ENCODE measurements at places on chromosomes 2 and 18. TPM values are rescaled to one million over a fixed set of nuclear protein-coding genes. Genes with fewer than 3 reads are reported as not detected.

- DNase-seq, result no peak
These were observed 5.2 kb downstream of the GALR1 start for GRCh38 chr18:77254711-77255405.

- peak; percentile 56 for DNase-seq
These were observed at the start of gene CYP27A1 for GRCh38 chr2:218781691-218782527. Gene CYP27A1, plus strand, starts transcription at chr2:218782147. Its CDS starts 36 bp downstream, at chr2:218782183.

GRCh38 chr18:3148930-3149535 is 70.7 kb downstream of the MYOM1 start:
- DNase-seq, result no peak

DNA sequence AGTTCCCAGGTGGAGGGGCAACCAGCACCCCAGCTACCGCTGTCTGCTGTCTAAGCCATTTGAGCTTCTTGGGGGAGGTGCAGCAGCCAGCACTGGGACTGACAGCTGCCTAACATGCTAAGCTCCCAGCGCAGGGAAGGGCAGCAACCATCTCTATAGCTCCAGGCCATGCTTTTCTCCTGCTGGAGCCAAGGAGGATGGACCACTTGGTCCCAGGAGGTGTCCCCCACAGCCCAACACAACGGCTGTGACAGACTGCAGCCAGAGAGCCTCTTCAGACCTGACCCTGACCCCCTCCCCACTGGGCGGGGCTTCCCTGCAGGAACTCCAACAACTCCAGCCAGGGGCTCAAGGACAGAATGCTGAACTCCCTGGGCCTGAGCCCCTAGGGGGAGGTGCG is 370.6 kb upstream of the REG3G start:
- no peak for DNase-seq

DNA sequence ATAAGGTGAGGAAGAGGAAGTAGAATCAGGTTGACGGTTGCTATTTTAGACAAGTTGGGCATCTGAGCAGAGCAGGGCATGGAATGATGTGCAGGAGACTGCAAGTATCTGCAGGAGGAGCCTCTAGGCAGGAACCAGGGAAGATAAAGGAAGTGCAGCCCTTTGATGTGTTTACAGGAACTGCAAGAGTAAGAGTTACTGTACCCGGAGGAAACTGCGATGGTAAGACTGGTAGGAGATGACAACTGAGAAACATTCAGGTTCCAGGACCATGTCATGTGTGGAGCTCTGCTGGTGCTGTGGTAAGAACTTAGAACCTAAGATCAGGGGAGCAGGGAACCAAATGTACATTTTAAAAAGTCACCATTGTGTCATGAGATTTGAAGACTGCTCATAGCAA is 134.3 kb upstream of the STON1 start:
- no peak for DNase-seq

- no peak for DNase-seq
These were observed 10.0 kb upstream of the CELF4 start for GRCh38 chr18:37575646-37576045.

DNA sequence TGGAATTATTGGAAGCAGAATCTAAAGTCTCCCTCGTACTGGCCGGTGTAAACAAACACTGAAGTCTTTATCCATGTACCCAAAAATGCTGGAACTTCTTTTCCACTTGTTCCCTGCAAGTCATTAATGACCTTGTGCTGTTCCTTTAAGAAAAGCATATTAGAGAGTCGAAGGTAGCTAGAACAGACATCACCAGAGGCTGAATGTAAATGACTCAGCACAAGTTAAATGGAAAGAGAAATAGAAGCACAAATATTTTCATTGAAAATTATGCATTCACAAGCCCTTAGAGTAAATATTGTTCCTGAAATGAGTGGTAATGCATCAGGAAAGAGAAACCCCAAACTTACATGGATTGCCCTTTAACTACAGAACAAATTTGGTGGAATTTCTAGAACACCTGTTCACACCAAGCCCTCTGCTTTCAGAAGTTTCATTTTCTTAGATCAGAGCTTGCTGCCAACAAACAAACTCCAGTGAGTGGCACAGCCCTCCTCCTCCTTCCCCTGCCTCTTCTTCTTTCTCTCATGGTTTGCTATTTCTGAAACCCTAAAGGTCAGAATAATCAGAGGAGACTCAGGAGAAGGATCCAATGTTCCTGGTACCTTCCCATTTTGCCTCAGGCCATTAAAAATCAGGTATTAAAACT is 264.3 kb downstream of the TXNL1 start:
- no peak for DNase-seq

DNA sequence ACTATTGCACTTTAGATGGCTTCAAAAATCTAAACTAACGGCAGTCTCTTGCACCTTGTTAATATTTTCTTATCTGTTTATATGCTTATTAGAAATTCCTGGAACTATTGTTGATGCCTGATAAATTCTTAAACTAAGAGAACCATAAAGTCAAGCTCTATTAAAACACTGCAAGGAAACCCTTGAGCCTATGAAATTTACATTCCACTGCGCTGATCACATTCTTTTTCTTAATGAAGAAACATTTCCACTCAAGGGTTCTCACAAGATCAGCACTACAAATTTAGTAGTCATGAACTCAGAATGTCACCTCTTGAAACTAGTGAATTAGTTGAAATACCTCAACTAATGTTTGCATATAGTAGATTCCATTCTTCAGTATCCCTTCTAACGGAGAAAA is 331.8 kb upstream of the SLC8A1 start:
- no peak for DNase-seq

DNA sequence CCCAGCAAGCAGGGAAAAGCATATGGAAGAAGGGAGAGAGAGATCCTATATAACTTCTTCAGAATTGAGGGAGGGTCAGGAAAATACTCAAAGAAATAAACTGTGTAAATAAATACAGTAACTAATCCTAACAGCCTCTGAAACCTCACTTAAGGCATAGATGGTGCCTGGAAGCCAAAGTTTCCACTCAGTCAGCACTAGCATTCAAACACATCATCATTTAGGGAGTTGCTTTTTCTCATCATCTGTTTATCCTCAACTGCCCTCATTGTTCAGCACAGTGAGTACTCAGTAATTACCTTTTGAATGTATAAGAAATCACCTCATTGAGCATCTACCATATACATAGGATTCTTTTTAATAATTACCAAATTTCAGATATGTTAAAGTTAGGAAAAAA is 262.9 kb downstream of the C1D start:
- no peak for DNase-seq

DNA sequence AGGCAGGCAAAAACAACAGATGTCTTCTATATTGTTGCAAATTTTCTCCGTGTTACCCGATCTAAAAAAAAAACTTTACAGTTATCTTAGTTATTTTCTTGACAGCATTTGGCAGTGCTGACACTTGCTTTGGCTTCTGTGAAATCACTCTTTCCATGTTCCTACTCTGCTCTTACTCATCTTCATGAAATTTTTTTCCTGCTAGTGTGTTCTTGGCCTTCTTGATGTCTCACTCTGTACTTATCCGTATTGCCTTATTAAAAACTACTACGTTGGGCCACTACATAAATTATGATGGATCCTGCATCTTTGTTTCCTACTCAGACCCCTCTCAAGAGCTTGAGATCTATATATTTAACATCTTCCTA is 134.4 kb downstream of the IKZF2 start:
- no peak for DNase-seq

DNA sequence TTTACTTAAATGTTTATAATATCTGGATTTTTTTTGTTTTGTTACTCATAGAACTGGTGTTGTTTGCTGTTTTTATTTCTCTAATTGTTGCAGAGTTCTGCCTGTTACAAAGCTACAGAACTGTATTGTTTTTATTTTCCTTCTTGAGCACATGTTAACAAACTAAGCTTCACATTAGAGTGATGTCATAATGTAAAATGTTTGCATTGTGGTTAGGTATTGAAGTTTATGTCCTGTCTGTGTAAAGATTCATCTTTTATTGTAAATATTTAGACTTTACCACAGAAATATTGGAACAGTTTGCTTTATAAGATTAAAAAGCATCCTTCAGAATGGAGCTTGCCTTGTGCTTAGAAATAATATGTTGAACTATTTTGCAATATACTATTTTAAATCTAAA is 67.7 kb downstream of the CLIP4 start:
- DNase-seq, result no peak

- DNase-seq, result no peak
These were observed 380.5 kb upstream of the HNRNPA3 start for GRCh38 chr2:176832086-176832485.

- DNase-seq, result no peak
These were observed 2.0 kb upstream of the UBE2F start for GRCh38 chr2:237964578-237965404.

DNA sequence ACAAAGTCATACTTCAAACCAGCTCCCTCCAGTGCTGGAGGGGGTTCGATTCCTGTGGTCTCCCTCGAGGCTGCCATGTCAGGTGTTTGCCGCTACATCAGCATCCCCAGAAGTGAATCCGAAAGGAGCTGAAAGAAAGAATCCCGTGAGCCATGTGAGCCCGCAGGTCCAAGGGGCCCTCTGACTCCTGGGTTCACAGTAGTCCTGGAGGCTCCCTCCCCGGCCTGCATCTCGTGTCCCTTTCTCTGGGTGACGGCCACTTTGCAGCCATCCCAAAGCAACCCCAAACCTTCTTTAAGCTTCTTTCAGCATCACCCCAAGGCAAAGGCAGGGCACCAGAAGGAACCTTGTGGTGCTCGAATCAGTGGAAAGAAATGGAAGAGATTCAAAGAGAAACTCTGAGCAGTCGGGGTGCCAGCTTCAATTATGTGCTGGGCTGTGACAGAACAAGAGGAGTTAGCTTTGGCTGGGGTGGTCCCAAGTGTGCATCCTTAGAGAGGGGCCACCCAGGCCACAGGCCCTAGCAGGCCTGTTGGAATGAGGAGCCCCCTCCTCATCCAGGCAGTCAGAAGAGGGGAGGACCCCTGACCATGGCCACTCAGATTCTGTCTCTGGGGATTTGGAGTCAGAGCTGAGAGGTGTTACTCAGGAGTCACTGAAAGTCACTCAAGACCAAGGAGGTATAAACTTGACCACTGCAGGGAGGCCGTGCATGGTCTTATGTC is 59.7 kb downstream of the CIB4 start:
- DNase-seq, result no peak

DNA sequence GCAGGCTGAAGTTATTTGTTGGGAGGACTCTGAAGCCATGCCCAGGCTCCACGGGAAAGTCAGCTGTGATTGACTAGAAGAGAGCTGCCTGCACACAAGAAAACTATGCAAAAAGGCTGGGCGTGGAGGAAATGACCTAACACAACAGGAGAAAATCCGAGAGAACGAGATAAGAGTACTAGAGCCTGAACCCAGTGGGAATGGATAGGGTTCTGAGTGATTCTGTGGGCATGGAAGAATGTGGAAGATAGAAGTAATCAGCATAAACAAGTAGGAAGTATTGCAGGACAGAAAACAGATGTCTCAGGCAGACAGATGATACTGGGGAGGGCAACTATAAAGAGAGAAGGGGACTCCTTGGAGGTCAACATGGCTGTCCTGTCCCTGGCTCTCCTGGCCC is 12.1 kb upstream of the COPS8 start:
- DNase-seq, result no peak

DNA sequence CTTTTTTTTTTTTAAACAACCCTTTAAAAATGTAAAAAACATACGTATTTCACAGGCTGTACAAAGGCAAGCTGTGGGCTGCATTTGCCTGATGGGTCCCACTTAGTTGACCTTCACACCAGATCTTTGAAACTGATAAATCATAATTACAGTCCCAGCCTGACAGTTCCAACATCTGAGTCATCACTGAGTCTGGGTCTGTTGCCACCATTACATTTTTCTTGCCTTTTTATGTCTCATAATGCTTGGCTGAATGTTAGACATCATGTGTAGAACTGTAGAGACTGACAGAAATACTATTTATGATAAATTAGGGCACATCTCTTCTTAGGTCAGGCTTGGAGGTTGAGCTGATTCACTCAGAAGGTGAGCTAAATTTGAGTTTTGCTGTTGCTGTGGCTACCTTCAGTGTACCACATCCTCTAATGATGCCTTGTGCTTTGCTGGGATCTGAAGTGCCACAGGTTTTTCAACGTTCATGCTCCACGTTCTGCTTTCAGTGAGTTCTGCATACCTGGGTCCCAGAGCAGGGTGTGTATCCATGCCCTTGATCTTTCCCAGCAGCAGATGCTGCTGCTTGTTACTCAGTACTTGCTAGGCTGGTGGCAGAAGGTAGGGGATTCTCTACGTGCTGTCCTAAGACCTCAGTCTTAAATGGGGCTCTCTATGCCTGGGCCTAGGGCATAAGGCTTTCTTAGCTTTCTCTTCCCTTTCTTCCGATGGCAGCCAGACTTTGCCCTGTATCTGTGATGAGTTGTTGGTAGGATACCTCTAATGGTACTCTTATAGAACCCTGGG is 160.6 kb upstream of the SMAD7 start:
- no peak for DNase-seq

GRCh38 chr2:119201815-119202214 is 21.8 kb upstream of the STEAP3 start:
- DNase-seq, result no peak

The HS1BP3 gene
- total RNA-seq, result 29.9 TPM

The UGT1A7 gene
- total RNA-seq, result not detected

The PSTPIP2 gene
- 21.1 TPM for total RNA-seq
